Germinal center (tissue), 1 donor: ENCODE measurements at places on chromosomes 7 and 10.

- no peak for DNase-seq
Measured at GRCh38 chr7:44246396-44247113, 45.8 kb downstream of the YKT6 start.

DNA sequence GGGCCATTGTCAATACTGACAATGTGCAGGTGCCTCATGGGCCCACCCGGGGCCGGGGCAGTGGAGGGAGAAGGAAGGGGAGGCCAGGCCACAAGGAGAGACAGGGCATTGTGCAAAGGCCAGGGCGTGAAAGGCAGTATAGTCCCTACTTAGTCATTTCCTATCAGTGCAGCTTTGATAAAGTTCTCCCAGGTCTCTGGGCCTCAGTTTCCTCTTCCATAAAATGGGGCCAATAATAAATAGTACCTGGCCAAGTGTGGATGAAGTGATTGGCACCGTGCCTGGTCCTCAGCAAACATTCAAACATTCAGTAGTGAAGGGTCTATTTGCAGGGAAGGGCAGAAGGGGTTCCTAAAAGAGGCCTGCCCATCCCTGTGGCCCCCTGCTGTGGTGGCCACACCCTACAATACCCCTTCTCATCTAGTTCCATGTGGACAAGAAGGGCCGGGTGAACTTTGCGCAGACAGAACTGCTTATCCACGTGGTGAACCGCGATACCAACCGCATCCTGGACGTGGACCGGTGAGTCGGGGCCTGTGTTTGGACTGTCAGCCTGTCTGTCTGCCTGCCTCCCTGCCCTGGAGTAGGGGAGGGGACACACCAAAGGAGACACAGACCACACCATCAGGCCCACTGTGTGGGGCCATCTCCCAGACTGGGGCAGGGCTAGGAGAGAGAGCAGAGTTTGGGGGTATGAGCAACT lies 36.9 kb upstream of the VSIR start:
- no peak for DNase-seq

DNA sequence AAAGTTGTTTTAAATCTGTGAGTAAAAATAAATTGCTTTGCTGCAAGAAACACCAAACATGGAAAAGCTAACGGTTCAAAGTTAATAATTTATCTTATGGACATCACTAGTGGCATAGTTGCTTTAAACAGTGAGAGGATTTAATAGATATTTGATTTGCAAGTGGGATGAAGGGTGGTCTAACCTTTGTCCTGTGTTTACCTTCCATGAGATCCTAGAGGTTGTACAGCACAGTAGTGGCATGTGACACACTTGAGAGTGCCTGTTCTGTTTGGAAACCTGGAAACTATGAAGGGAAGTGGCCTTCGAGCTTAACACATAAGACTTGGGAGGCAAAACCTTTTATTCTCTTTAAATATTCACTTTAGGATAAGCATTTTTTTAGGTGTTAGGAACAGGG lies 16.0 kb downstream of the EGFR start:
- no peak for DNase-seq

GRCh38 chr7:47543056-47543455 lies 38.9 kb downstream of the TNS3 start:
- no peak for DNase-seq

DNA sequence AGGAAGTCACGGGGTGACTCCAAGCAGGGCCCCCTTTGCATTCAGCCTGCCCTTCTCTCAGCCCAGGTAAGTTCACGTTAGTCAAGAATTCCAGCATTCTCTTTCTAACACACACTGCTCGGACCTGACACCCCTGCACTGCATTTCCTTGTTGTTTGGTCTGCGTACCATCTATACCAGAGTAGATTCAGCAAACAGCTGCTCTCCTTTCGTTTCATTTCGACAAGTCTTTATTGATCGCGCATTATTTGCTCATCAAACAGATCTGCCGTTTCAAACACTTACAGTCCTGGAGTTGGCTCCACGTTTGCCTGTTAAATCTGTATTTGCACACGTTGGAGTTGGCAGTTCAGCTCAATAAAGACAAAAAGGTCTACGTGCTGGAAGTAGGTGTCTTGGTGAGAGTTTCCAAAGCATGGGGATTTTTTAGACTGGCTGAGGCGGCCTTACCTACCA lies 495.1 kb downstream of the RPS24 start:
- DNase-seq = no peak

- no peak for DNase-seq
Measured at GRCh38 chr7:13028036-13028824, 340.8 kb downstream of the ARL4A start.

GRCh38 chr7:138008588-138009349 lies 6.9 kb upstream of the CREB3L2 start:
- peak; percentile 27 for DNase-seq

- DNase-seq = no peak
Measured at GRCh38 chr7:23184709-23185359, 3.0 kb downstream of the NUP42 start.

GRCh38 chr7:70285187-70285586 lies 686.9 kb downstream of the AUTS2 start:
- DNase-seq = no peak

GRCh38 chr10:71608819-71609768 lies 110.5 kb downstream of the C10orf105 start:
- peak; percentile 69 for DNase-seq

DNA sequence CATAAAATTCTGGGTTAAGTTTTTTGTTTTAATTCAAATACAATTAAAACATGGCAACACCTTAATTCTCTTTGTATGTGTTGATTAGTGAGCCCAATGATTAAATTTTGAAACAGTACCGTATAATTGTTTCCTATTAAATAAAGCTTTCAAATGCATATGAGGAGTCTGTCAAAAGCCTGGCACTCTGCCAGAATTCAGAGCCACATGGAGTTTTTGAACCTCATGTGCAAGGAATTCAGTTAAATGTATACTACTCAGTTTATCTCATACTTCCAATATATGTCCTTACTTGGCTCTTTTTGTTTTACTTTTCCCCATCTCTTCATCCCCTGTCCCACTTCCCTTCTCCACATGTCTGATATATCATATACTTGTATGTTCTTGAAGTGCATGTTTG lies 165.6 kb upstream of the FAM3C start:
- DNase-seq = no peak
